ENCODE measurements at places on chromosomes 3 and 15. TPM values are rescaled to one million over a fixed set of nuclear protein-coding genes. Genes with fewer than 3 reads are reported as not detected.
A peak's percentile ranks its signal among the peaks of the same experiment; 100 is the strongest.

DNA sequence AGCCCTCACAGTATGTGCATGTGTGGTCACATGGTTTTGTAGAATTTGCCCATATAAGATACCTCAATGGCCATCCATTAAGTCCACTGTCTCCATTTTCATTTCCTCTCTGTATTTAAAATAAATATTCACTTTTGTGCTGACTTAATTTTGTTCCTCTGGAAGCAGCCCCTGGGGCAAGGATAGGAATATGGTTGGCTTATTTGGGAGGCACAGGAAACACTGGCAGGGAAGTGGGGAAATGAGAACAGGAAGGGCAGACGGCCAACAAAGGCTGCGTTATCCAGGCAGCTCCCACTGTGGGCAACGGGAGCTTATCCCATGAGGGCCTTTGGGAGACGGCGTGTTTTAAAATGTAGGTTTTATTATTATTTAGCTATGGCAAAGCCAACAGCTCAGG, 148.6 kb downstream of the SHQ1 start:
- DNase-seq = no peak

GRCh38 chr3:125477701-125478100, 42.3 kb downstream of the SNX4 start:
- peak; percentile 35 for DNase-seq

- DNase-seq = no peak
Observed at GRCh38 chr15:85496551-85497171, 116.3 kb downstream of the AKAP13 start.

DNA sequence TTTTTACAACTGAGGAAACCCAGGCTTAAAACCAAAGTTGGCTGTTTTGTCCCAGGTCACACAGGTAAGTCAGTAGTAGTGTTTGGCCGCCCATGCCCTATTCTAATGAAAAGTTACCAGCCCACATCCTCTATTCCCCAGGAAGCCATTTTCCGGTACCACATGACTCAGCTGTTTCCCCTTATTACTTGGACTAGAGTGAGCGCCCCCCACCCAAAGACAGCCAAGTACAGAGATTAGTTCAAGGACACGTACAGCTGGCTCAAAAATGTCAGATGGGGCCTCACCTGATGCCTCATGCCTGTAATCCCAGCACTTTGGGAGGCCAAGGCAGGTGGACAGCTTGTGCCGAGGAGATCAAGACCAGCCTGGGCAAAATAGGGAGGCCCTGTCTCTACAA, 8.5 kb upstream of the KLHL6 start:
- DNase-seq = no peak

DNA sequence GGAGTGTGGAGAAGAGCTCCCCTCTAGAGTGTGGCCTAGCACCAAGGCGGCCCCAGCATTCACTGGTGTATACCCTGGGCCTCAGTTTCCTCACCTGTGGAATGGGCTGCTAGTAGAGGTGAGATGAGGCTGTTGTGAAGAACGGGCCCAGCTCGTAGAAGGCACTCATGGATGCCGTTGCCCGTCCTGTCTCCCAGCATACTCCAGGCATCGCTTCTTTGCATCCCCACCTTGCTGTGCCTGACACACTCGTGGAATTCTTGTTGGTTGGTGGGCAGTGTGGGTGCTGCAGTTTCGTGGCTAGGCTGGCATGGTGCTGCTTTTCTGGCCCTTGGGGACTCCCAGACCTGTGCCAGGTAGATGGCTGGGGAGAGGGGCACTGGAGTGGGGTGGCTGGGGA, 76.7 kb downstream of the SMAD6 start:
- no peak for DNase-seq

DNA sequence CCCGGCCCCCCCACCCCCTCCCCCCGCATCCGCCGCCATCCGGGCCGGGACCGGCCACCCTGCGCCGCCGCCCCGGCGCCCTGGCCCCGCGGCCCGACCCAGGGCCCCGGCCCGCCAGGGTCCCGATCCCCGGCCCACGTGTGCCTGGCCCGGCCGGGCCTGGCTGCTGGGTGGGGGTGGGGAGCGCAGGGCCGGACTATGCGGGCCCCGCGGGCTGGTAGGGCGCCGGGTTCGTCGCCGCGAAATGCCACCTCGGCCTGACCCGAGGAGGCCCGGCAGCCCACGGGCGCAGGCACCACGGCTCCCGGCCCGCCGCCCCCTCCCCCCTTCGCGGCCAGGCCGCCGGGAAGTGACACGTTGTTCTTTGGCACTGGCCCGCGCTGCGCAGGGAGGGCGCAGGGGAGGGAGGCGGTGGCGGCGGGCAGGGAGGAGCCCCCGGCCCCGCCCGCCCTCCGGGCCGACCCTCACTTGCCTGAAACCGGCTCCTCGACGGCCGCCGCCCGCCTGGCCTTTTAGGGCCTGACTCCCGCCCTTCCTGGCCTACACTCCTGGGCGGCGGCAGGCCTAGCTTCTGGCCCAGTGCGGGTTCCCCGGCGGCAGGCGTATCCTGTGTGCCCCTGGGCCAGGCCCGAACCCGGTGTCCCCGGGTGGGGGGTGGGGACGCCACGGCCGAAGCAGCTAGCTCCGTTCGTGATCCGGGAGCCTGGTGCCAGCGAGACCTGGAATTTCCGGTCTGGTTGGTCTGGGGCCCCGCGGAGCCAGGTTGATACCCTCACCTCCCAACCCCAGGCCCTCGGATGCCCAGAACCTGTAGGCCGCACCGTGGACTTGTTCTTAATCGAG, 515 bp downstream of the EIF4G1 start:
- peak; percentile 90 for DNase-seq

DNA sequence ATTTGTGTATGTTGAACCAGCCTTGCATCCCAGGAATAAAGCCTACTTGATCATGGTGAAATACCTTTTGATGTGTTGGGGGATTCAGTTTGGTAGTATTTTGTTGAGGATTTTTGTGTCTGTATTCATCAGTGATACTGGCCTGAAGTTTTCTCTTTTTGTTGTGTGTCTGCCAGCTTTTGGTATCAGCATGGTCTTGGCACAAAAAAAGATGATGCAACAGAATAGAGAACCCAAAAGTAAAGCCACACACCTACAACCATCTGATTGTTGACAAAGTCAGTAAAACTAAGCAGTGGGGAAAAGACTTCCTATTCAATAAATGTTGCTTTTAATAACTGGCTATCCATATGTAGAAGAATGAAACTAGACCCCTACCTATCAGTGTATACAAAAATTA, 77.6 kb downstream of the TCF12 start:
- no peak for DNase-seq

DNA sequence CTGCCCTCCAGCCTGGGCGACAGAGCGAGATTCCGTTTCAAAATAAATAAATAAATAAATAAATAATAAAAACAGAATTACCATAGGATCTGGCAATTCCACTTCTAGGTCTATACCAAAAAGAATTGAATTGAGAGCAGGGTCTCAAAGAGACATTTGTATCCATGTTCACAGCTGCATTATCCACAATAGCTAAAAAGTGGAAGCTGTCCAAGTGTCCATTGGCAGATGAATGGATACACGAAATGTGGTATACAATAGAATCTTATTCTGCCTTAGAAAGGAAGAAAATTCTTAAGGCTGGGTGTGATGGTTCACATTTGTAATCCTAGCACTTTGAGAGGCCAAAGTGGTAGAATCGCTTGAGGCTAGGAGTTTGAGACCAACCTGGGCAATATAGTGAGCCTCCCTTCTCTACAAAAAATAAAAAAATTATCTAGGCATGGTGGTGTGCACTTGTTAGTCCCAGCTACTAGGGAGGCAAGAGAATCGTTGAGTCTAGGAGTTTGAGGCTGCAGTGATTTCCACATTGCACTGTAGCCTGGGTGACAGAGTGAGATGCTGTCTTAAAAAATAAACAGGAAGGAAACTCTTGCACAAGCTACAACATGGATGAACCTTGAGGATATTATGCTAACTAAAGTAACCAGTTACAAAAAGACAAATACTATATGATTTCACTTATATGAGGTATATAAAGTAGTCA, 24.2 kb downstream of the PFKFB4 start:
- no peak for DNase-seq

- DNase-seq = no peak
Observed at GRCh38 chr15:100704281-100705055, 102.1 kb downstream of the ASB7 start.

GRCh38 chr3:134057654-134058110, 28.0 kb upstream of the SLCO2A1 start:
- no peak for DNase-seq

- DNase-seq = no peak
Observed at GRCh38 chr3:36258421-36258820, 121.9 kb upstream of the STAC start.

DNA sequence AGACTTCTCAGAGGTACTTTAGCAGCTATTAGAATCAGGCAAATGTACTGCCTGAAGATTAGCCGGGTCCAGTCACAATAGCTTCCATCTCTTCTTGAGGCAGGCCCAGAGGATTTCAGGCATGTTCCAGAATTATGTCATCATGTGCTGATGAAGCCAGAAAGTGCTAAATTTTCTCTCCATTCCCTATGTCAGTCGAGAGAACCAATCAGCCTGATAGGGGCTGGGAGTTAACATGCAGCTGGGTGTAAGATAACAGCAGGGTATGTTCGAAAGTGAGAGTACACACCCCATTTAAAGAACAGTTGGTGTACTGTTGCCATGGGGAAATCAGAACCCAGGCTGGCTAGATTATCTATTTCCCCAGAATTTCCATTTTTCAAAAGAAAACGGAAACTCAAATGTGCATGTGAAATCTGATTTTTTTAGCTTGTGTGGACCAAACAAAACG, 48.7 kb downstream of the MYH15 start:
- DNase-seq = no peak

GRCh38 chr15:52434885-52435284, 93.8 kb downstream of the MYO5A start:
- DNase-seq = no peak

DNA sequence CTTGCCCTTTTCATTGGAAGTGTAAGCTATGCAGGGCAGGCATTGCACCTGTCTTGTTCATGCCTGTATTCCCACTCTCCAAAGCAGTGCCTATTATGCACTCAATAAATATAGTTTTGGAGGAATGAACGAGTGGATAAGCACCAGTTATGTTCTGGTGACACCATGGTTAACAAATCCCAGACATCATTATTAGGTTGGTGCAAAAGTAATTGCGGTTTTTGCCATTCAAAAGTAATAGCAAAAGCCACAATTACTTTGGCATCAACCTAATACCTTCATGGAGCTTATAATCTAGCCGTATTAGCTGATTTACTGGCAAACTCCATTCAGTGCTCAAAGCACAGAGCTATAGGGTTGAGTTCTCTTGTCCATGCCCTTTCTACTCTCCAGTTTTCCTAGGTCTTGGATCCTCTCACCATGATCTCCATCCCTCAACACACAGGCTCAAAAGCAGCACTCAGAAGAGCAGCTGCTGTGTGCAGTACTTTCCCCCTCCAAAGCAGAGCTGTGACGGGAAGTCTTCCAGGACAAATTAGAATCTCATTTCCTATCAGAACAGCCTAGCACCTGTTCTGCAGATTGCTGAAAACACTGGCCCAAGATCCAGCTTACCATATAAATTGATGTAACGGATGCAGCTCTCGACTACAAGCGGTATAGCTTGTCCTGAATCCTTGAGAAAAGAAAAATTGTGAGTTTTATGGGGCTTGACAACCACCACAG, 63.2 kb upstream of the RAD18 start:
- DNase-seq = no peak

DNA sequence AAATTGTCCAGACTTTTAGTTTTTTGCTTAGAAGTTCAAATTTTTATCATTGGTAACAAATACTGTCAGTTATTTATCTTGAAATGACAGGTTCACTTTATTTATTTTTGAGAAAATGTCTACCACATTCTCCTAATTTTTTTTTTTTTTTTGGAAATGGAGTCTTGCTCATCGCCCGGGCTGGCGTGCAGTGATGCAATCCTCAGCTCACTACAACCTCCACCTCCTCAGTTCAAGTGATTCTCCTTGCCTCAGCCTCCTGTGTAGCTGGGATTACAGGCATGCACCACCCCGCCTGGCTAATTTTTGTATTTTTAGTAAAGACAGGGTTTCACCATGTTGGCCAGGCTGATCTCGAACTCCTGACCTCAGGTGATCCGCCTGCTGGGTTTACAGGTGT, 16.1 kb upstream of the EBLN2 start:
- DNase-seq = no peak

DNA sequence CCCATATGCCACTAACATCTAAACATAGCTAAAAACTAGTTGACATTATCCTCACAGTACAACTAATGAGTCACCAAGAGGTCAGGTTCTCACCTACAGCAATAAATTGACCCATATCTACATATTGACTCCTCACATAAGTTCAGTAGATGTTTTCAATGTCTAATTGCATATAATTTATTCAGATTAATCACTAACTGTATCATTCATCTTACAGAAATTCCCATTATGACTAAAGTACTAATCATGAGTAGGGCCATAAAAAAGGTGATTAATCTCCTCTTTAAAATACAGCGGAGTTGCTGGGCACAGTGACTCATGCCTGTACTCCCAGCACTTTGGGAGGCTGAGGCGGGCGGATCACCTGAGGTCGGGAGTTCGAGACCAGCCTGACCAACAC, 82.4 kb upstream of the ST3GAL6 start:
- no peak for DNase-seq

- DNase-seq = no peak
Observed at GRCh38 chr15:72813345-72814004, 29.9 kb upstream of the ADPGK start.

Gene NIT2
- 79.2 TPM for total RNA-seq

Gene TRIM42
- total RNA-seq = not detected

Gene SKOR1
- 0.09 TPM for total RNA-seq

Gene PCOLCE2
- total RNA-seq = 0.33 TPM

Gene TERC
- total RNA-seq = not detected

Gene CYP1A2
- total RNA-seq = not detected

Gene TNNC1
- 1.5 TPM for total RNA-seq

Gene AADACL2
- not detected for total RNA-seq

Gene TUSC7
- total RNA-seq = not detected
